ENCODE measurements at places on chromosomes 16 and 17. TPM values are rescaled to one million over a fixed set of nuclear protein-coding genes. Genes with fewer than 3 reads are reported as not detected.

Gene MYLK3
- total RNA-seq = under 0.01 TPM

Gene OTOA
- under 0.01 TPM for total RNA-seq

Gene ATP2A3
- total RNA-seq = under 0.01 TPM

Gene CD300LB
- not detected for total RNA-seq

DNA sequence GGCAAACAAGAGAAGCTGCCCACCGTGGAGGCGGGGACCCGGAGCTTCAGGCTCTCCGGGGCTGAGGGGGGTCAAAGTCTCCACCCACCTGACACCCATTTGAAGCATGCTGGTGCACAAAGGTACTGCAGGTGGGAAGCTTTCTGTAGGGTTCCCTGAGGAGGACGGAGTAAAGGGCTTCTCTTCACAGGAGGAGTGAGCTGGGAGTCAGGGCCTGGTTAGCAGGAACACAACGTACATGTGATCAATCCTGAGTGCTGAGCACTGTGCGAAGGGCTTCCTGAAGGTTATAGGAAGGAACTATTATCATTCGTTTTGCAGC is 252.9 kb upstream of the RPL38 start:
- no peak for DNase-seq

DNA sequence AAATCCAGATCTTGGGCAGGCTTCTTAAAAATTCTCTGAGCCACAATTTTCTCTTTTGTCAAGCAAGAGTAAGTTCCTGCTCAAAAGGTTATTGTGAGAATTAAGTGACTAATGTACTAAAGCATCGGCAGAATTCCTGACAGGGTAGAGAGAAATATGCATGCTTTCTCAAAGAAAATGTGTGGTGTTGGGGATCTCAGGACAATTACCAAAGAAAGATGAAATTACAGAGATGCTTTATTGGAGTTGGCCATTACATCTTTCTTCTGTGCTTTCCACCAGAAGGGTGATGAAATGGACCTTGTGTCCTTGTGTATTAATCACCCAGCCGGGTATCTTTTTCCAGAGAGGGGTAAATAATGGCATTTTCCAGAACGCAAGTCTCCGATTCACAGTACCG is 1.7 kb upstream of the USP43 start:
- no peak for DNase-seq

Measured in lung microvascular endothelial cell (primary cell).